Hepatocyte (in vitro differentiated cells): ENCODE measurements at places on chromosomes 13 and 19. TPM values are rescaled to one million over a fixed set of nuclear protein-coding genes. Genes with fewer than 3 reads are reported as not detected.
A peak's percentile ranks its signal among the peaks of the same experiment; 100 is the strongest.

Gene NLRP5
- not detected in 2 replicates for polyA plus RNA-seq

Gene HSH2D
- polyA plus RNA-seq, result 3.5 and 3.7 TPM in 2 replicates

Gene ZNF284
- 0.87 and 1.4 TPM in 2 replicates for polyA plus RNA-seq

Gene DOCK9
- polyA plus RNA-seq, result 16.4 and 23.6 TPM in 2 replicates

Gene CGB2
- not detected in 2 replicates for polyA plus RNA-seq

Gene FSD1
- polyA plus RNA-seq, result 2.4 and 2.8 TPM in 2 replicates

Gene PRTN3
- polyA plus RNA-seq, result not detected in 2 replicates

Gene CA11
- 43.6 and 48.6 TPM in 2 replicates for polyA plus RNA-seq

Gene ZNF470
- 1.7 and 1.8 TPM in 2 replicates for polyA plus RNA-seq

Gene MICU2
- 48.1 and 49.0 TPM in 2 replicates for polyA plus RNA-seq

DNA sequence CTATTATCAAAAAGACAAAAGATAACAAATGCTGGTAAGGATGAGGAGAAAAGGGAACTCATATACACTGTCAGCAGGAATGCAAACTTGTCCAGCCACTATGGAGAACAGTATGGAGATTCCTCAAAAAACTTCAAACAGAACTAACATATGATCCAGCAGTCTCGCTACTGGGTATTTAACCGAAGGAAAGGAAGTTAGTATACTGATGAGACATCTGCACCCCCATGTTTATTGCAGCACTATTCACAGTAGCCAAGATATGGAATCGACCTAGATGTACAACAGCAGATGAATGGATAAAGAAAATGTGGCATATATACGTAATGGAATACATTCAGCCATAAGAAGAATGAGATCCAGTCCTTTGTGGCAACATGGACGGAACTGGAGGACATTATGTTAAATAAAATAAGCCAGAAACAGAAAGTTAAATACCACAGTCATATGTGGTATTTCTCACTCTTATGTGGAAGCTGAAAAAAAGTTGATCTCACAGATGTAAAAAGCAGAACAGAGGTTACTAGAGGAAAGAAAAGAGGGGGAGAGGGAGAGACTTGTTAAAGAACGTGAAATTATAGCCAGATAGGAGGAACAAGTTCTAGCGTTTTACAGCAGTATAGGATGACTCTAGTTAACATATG, 83.2 kb downstream of the RUBCNL start:
- H3K36me3 ChIP-seq, result no peaks in the 10 kb centered on the region
- DNase-seq, result no peak
- H3K4me1 ChIP-seq, result no peaks in the 10 kb centered on the region
- no peaks in the 10 kb centered on the region for H3K27me3 ChIP-seq

DNA sequence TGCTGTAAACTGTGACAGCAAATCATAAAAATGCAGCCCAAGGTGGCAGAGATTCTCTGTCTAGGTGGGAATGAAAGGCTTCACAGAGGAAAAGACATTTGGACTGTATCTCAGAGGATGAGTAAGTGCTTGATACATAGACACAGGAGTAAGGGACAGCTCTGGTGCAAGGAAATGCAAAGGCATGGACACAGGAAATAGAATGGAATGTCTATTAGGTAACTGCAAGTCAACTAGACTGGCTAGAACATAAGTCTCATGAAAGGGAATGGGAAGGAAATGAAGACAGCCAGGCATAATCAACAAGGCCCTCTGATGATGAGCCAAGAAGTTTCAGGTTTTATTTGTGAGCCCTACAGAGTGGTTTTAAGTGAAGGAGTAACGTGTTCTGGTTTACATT, 321.7 kb downstream of the SUCLA2 start:
- H3K4me3 ChIP-seq, result no peak overlapping the region
- peak overlapping the region; percentile 43 for H3K27ac ChIP-seq
- H3K4me1 ChIP-seq, result peaks cover 11% of the 10 kb centered on the region
- H3K27me3 ChIP-seq, result no peaks in the 10 kb centered on the region

GRCh38 chr13:104798486-104798885, 1732.3 kb upstream of the SLC10A2 start:
- H3K36me3 ChIP-seq, result no peaks in the 10 kb centered on the region
- no peaks in the 10 kb centered on the region for H3K27me3 ChIP-seq
- DNase-seq, result no peak
- H3K4me1 ChIP-seq, result no peaks in the 10 kb centered on the region
- no peak overlapping the region for H3K4me3 ChIP-seq

DNA sequence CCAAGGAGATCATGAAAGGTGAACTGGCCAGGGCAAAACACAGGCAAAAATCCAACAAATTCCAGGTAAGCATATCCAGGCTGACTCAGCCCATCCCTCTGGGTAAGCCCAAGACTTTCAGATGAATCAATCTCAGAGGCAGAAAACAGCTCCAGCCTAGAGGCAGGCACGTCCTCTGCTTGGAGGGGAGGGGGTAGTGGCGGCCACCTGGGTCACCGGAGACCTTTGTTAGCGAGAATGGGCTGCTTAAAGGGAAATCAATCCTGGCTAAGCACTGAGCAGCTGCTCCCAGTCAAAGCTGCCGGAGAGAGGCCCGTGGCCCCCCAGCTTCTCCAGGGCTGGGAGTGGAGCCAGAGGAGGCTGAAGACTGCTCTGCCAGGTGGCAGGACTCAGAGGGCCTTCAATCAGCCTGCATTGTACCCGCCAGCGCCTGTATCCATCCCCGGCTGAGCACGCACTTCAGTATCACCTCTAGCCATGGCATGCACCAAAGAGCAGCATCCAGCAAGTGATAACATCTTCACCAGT, 48.2 kb downstream of the PIN1 start:
- no peak for DNase-seq
- H3K27ac ChIP-seq, result no peak overlapping the region
- no peaks in the 10 kb centered on the region for H3K36me3 ChIP-seq
- H3K4me1 ChIP-seq, result no peaks in the 10 kb centered on the region
- H3K27me3 ChIP-seq, result no peaks in the 10 kb centered on the region

GRCh38 chr19:46181388-46181779, 33.3 kb downstream of the IGFL2 start:
- H3K36me3 ChIP-seq, result no peaks in the 10 kb centered on the region
- no peak overlapping the region for H3K27ac ChIP-seq
- H3K27me3 ChIP-seq, result no peaks in the 10 kb centered on the region
- H3K4me1 ChIP-seq, result no peaks in the 10 kb centered on the region

GRCh38 chr19:4014541-4015491, 7.3 kb downstream of the PIAS4 start:
- DNase-seq, result peak; percentile 16
- H3K4me1 ChIP-seq, result peaks cover 21% of the 10 kb centered on the region
- H3K4me3 ChIP-seq, result no peak overlapping the region
- H3K27ac ChIP-seq, result peak overlapping the region; percentile 65

GRCh38 chr19:48102870-48103751, 7.5 kb downstream of the PLA2G4C start:
- H3K36me3 ChIP-seq, result no peaks in the 10 kb centered on the region
- no peak overlapping the region for H3K27ac ChIP-seq
- H3K4me3 ChIP-seq, result no peak overlapping the region
- H3K4me1 ChIP-seq, result no peaks in the 10 kb centered on the region

DNA sequence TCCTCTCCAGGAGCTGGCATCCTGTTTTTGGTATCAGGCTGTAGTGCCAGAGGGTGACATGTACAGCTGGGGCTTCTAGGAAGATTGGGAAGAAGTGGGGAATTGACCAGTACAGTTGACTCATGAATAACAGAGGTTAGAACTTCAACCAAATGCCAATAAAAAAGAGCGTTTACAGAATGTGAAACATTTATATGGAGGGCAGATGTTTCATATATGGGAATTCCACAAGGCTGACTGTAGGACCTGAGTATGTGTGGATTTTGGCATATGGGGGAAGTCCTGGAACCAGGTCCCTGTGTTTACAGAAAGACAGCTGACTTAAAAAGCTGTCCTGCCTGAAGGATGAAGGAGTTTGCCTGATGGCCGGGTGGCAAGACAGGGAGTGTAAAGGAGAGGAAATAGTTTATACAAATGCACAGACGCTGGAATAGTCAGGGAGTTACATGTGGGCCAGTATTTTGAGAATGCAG, 5.2 kb downstream of the CHAMP1 start:
- H3K36me3 ChIP-seq, result no peaks in the 10 kb centered on the region
- no peak for DNase-seq
- H3K27ac ChIP-seq, result peak overlapping the region; percentile 1
- no peaks in the 10 kb centered on the region for H3K27me3 ChIP-seq
- H3K4me1 ChIP-seq, result peaks cover 26% of the 10 kb centered on the region

GRCh38 chr13:32195713-32196112, 119.5 kb downstream of the ZAR1L start:
- no peak for DNase-seq
- no peaks in the 10 kb centered on the region for H3K36me3 ChIP-seq
- H3K27me3 ChIP-seq, result no peaks in the 10 kb centered on the region
- no peak overlapping the region for H3K4me3 ChIP-seq
- H3K4me1 ChIP-seq, result no peaks in the 10 kb centered on the region
- no peak overlapping the region for H3K27ac ChIP-seq

DNA sequence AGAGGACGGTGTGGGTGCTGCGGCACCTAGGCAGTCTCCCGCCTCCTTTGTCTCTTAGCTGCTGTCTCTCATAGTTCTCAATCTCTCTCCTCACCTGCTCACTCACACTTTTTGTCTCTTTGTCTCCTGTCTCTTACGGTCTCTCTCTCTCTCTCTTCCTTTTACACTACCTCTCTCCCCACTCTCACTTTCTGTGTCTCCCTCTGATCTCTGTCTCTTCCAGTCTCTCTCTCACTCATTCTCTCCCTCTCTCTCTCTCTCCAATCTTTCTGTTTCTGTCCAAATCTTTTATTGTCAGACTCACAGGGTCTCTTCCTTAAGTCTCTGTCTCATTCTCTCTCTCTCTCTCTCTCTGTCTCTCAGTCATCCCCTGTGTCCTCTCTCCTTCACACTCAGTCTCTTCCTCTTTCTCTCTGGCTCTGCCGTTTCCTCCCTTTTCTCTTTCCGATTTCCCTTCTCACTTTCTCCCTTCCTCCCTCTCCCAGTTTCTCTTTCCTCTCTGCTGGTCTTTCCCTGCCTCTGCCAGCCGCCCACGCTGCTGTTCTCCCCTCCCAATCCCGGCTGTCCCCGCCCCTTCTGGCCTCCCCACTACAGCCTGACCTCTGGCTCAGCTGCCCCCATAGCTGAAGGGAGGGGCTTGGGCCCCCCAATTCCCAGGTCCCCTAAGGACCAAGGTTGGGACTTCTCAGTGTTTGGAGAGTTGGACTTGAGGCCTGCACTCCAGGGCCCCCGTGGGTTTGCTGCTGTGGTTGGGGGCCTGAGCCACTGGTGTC, at the start of gene PLEKHA4:
Gene PLEKHA4, minus strand, starts transcription at position 504 of the 773 bp plus-strand sequence. CDS start 997 bp downstream, outside the sequence.
- peak within 1 kb of the TSS; percentile 87 for H3K27ac ChIP-seq
- DNase-seq, result peak; percentile 67
- no peak within 1 kb of the TSS for H3K4me3 ChIP-seq
- no peaks in the 10 kb centered on the region for H3K36me3 ChIP-seq
- peaks cover 28% of the 10 kb centered on the region for H3K4me1 ChIP-seq

DNA sequence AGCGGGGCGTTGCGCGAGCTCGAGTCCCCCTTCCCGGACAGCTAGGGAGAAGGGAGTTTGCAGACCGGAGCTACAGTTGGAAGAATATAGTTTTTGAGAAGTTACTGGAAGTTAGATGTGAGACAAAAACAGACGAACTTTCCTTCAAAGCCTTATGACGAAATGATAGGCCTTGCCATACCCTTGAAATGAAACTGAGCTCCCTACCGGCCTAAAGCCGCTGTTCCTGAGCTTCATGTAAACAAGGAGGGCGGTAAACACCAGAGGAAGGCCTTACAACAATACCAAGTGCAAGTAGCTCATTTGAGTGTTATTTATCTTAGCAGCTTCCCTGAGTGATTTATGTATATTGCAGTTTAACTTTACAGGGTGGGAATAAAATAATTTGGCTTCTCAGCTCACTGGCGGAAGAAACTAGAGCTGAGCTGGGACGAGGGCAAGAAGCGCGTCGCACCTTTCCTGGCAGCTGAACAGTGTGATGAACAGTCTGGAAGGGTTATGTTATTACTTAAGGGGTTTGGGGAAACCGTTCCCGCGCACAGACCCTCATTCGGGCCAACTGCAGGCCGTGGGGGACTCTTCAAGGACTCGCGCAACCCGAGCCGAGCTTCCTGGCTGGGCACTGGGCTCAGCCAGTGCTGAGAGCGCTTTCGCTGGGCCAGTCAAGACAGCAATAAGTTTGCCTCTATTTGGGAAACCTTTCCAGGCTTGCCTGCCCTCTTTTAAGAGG, 111.2 kb downstream of the KCNRG start:
- peak overlapping the region; percentile 99 for H3K27ac ChIP-seq
- peaks cover 52% of the 10 kb centered on the region for H3K4me1 ChIP-seq
- no peaks in the 10 kb centered on the region for H3K36me3 ChIP-seq
- peaks cover 49% of the 10 kb centered on the region for H3K27me3 ChIP-seq
- peak overlapping the region; percentile 84 for H3K4me3 ChIP-seq
- DNase-seq, result peak; percentile 56

DNA sequence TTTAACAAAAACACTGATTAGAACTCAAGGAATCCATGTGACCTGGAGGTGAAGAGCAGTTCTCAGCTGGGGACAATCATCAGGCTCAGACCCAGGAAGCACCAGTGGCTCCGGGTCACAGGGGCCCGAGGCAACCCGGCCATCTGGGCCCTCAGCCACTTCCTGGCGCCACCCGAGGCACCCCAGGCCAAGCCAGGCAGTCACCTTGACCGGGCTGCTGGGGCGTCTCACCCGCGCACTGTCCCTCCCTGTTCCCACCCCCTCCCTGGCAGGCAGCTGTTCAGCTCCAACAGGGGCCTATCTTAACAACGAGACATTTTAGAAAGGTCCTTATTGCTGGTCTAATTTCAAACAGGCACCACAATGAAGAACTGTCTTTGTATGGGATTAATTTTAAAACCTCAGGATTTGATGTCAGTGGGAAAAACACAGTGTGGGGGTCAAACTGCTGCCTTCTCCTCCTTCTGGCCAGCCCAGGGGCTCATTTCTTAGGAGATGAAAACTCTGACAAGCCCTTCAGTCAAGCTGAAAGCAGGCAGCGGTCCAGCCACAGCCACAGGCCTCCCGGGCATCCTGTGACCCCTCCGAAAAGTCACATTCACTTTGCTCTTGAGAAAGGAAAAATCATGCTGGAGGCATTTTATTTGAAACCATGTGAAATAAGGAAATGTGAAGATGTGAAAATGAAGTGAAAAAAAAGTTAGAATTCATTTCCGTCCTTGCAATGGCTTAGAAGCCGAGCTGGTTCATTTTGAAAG, 83.3 kb downstream of the KCTD15 start:
- no peak overlapping the region for H3K4me3 ChIP-seq
- H3K36me3 ChIP-seq, result no peaks in the 10 kb centered on the region
- H3K4me1 ChIP-seq, result peaks cover 9% of the 10 kb centered on the region
- H3K27ac ChIP-seq, result no peak overlapping the region
- no peaks in the 10 kb centered on the region for H3K27me3 ChIP-seq

DNA sequence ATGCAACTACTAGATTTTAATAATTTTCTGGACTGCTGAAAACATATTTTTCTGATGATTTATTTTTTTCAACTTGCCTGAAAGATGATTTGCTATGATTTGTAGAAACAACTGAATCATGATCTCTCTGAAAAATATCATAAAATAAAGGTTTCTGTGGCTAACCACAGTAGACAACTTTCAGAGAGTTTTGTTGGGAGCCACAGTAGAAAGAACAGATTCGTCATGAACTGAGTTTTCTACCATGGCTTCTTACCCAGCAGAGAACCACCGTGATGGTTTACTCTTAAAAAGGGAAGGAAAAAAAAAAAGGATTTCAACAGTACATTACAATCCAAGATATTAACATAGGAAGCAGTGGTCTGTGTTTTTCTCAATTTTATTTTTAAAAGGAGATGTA, 18.0 kb downstream of the ZAR1L start:
- H3K27me3 ChIP-seq, result peaks cover 6% of the 10 kb centered on the region
- no peak overlapping the region for H3K27ac ChIP-seq
- DNase-seq, result no peak
- H3K4me3 ChIP-seq, result no peak overlapping the region
- no peaks in the 10 kb centered on the region for H3K4me1 ChIP-seq

- H3K4me3 ChIP-seq, result no peak overlapping the region
- no peaks in the 10 kb centered on the region for H3K36me3 ChIP-seq
- H3K27ac ChIP-seq, result no peak overlapping the region
- peaks cover 21% of the 10 kb centered on the region for H3K4me1 ChIP-seq
These were observed 18.1 kb downstream of the MCF2L start for GRCh38 chr13:112986946-112987681.
